CD8-positive, alpha-beta T cell (primary cell): ENCODE measurements at places on chromosomes 16 and 17.

DNA sequence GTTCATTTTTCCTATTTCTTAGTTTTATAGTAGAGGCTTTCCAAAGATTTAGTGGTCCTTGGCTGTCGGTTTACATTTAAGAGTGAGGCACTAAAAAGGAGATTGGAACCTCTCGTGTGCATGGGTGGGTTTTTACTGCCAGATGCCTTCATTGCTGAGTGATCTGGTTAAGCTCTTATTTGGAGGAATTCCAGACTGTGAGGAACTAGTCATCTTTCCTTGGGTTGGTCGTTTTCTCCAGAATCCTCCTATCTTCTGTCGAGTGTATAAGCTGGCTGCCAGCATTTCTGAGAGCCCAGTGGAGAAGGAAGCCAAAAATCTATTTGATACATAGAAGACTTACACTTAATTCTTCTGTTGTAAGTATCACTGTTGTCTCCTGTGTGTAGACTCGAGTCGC lies 22.6 kb downstream of the IST1 start:
- no peak for DNase-seq

GRCh38 chr17:81176666-81177065 lies 10.6 kb upstream of the AATK start:
- no peak for DNase-seq

- peak; percentile 91 for DNase-seq
These were observed 44.3 kb downstream of the TBC1D16 start for GRCh38 chr17:79991140-79991923.

GRCh38 chr17:47670064-47670463 lies 20.3 kb downstream of the KPNB1 start:
- no peak for DNase-seq

DNA sequence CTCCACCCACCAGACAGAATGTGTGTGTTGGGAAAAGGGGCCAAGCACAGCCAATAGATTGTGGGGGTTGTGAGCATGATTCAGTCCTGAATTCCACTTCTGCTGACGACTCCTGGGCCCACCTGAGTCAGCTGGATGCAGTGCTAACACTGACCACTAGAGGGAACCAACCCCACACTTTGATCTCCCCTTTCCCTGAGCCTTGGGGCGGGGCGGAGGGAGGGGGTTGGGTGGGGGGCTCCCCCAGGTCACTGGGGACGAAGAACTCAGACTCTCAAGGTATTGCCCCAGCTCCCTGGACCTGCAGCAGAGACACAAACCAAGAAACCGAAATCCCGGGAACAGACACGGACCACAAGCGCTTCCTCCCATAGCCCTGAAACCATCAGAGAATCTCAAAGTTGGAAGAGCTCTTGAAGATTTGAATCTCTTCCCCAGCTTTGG lies 621 bp upstream of the CSHL1 start:
- DNase-seq: peak; percentile 74

- no peak for DNase-seq
These were observed 4.2 kb downstream of the MSI2 start for GRCh38 chr17:57260325-57261083.

DNA sequence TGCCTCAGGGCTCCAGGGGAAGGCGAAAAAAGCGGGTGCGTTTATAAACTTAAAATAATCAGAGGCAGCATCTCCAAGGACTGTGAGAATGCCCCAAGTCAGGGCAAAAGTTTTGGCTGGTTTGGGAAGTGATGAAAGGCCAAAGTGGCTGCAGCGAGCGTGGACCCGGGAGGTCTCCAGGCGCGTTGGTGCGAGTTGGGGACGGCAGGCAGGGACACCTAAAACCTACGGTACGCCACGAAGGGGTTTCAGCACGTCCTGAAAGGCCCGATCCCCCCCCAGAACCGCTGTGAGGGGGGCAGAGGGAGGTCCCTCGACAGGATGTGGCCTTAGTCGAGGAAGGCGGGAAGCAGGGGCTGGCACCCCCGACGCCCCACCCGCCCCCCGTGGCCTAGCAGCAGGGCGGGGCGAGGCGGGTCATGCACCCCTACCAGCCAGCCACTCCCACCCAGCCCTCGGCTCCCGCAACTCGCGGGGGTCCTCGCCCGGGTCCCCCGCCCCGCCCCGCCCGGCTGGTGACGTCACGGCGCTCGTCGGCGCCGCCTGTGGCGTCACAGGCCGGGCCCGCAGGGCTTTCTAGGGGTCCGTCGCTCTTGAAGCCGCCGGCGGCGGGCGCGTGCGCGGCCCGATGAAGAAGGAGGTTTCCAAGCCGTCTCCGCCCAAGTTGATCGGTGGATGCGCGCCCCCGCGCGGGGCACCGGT lies at the start of gene MYCBPAP:
Gene MYCBPAP (plus strand): TSS at position 569 of the 702 bp plus-strand sequence. CDS start 236 bp downstream, outside the sequence.
- DNase-seq: peak; percentile 68

DNA sequence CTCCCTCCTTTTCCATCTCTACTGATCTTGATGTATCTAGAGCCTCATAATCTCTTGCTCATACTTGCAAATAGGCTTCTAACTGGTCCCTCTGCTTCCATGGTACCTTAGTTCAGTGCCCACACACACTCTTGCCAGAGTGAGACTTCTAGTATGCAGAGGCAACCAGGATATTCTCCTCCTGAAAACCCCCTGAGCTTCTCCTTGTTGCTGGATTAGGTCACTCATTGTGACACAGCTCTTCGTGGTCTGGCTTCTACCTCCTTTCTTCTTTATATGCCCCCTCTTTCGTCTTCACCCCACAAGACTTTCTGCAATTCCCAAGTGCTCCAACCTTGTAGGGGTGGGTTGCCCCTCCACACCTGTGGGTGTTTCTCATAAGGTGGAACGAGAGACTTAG lies 2.5 kb upstream of the FAM20A start:
- DNase-seq: no peak

DNA sequence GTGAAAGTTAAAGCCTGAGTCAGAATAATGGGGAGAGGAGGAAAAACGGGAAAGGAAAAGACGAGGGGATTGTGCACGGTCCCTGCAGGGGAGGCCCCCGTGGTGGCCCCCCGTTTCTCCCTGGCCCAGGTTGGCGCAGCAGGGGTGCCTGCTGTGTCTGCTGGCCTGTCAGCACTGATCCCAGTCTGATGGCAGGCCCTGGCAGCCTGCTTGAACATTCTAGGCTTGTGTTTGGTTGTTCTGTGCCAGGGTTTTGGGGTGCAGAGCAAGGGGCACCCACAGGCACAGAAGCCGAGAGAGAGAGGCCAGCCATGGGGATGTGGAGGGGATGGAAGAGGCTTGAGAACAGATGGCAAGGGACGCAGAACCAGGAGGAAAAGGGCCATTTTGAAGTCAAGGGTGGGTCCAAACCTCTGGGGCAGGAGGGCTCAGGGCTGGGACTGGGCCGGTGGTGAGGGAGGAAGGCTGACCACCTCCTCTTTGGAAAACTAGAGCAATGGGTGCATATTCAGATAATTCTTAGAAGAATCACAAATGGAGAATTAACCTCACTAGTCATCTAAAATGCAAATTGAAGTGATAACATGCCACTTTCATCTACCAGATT lies 35.9 kb downstream of the TBX4 start:
- DNase-seq: no peak

DNA sequence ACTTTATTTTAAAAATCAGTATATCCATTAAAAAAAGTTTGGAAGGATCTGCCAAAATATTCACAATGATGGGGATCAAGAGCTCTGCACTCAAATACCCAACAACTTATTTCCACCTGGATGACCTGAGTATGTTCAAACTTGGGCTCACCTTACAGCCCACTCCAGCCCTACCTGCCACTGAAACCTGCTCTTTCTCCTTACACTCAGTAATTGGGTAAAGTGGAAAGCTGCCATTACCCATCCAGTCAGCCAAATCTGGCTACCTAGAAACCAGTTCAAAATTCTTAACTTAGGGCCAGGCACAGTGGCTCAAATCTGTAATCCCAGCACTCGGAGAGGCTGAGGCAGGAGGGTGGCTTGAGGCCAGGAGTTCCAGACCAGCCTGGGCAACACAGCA lies 9.6 kb downstream of the VPS53 start:
- DNase-seq: no peak

- DNase-seq: no peak
These were observed 61.8 kb downstream of the SMG6 start for GRCh38 chr17:2241823-2242222.

DNA sequence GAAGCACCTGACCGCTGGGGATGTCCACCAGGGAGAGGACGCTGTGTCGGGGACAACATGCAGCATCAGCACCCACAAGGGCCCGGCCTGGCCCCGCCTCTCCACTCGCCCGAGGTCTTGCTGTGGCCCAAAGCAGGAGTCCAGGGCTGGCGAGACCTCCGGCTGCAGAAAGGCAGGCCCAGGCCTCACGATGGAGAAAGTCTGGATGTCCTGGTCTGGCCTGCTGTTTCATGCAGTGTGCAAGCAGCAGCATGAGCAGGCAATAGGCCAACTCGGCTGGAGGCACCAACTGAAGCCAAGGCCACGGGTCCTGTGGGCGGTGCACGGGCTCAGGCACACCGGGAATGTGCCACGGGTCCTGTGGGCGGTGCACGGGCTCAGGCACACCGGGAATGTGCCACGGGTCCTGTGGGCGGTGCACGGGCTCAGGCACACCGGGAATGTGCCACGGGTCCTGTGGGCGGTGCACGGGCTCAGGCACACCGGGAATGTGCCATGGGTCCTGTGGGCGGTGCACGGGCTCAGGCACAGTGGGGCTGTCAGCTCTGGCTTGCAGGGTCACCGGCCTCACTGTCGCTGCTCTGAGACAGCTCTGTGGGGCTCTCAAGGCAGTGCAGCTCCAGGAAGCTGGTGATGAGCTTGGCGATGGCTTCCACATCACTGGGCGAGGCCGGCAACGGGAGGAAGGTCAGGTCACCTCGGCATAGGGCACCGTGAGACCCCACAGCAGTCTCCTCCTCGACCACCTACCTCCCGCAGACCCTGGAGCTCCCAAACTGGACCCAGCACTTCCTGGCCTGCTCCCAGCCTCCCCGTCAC lies 6.9 kb downstream of the CYBC1 start:
- no peak for DNase-seq

GRCh38 chr17:799261-799660 lies 17.1 kb downstream of the MRM3 start:
- DNase-seq: no peak
